ENCODE measurements at places on chromosomes 5 and 9. TPM values are rescaled to one million over a fixed set of nuclear protein-coding genes. Genes with fewer than 3 reads are reported as not detected.
A peak's percentile ranks its signal among the peaks of the same experiment; 100 is the strongest.

DNA sequence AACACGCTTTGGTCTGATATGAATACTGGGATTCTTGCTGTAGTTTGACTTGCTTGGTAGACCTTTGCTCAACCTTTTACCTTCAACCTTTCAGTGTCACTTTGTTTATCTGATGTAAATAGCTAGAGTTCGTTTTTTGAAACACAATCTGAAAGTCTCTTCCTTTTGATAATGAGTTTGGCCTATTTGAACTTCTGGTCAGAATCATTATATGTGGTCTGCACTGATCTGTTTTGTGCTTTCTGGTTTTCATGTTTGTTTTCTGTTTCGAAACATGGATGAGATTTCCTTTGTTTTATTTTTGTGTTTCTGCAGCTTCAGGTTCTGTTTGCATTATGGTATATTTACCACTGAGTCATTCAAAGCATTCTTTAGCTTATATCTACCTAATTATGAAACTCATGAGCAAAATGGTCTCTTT is 217.5 kb downstream of the GABBR2 start:
- no peak for DNase-seq

ENG gene
- total RNA-seq: 4.2 TPM

GRCh38 chr5:125276096-125276495 is 529.7 kb upstream of the ZNF608 start:
- DNase-seq: no peak

GRCh38 chr9:93052791-93053540 is 5.5 kb upstream of the SUSD3 start:
- DNase-seq: peak; percentile 61

- no peak for DNase-seq
Measured at GRCh38 chr9:128006332-128006996, 25.7 kb upstream of the EEIG1 start.

GRCh38 chr5:38207343-38207742 is 51.0 kb upstream of the EGFLAM start:
- DNase-seq: no peak

DNA sequence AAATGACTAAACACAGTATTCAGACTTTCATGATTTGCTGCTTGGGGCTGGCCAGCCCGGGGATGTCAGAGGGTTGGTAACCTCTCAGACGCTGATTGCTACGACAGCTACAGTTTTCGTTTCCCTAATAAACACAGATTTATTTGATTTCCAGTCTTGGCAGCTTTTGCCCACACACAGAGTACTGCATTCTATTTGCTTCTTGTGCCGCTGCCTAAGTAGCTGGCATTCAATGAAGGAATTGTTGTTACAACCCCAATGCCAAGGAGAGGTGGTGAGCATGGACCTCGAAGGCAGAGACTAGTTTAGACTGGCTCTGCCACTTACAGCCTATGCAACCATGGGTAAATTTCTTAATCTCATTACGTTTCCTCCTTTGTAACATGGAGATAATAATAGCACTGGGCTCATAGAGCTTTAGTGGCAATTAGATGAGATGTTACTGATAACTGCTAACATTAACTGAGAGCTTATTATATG is 247.1 kb upstream of the PANK3 start:
- DNase-seq: no peak

SPATA6L gene
- 0.55 TPM for total RNA-seq

SLC6A3 gene
- total RNA-seq: 0.46 TPM

GRCh38 chr5:54607006-54607405 is 89.4 kb downstream of the SNX18 start:
- DNase-seq: no peak

DNA sequence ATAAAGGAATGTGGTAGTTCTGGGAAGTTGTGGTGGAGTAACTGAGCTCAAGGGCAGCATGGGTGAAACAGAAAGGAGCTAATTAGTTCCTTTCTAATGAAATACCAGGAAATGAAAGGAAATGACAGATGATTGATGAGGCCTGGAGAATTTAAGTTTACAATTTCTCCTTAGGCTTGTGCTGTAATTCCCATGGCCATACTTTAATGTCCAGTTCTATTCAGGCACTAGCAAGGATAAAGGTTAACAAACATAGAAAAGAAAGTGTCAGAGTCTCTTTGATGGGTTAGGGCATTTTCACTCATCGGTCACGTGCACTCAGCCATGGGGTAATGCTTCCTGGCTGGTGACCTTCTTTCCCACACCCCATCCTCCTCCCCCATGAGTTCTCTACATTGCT is 70.3 kb downstream of the CTSL start:
- no peak for DNase-seq

ARAP3 gene
- 45.7 TPM for total RNA-seq

SHB gene
- total RNA-seq: 12.6 TPM

OTP gene
- total RNA-seq: not detected

- no peak for DNase-seq
Measured at GRCh38 chr5:169339869-169340268, 38.9 kb upstream of the SLIT3 start.

DNA sequence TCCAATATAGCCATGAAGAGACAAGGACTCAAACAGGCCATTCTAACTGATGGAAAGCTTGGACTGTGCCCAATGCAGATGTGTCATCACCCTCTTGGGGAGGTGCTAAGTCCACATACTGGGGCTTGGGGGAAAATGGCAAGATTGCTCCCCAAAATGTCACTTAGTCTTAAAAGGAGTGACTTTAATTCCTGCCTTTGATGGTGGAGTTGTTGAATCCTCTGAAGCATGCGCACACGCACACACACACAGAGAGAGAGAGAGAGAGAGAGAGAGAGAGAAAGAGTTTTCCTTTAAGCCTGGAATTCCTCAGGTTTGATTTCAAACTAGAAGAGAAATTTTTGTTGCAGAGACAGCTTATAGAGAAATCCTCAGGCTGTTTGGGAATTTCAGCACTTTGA is 161.9 kb upstream of the GAS1 start:
- DNase-seq: no peak

GRCh38 chr5:27158775-27159174 is 120.4 kb upstream of the CDH9 start:
- DNase-seq: no peak

- no peak for DNase-seq
Measured at GRCh38 chr5:33807771-33808170, 84.0 kb downstream of the ADAMTS12 start.

DNA sequence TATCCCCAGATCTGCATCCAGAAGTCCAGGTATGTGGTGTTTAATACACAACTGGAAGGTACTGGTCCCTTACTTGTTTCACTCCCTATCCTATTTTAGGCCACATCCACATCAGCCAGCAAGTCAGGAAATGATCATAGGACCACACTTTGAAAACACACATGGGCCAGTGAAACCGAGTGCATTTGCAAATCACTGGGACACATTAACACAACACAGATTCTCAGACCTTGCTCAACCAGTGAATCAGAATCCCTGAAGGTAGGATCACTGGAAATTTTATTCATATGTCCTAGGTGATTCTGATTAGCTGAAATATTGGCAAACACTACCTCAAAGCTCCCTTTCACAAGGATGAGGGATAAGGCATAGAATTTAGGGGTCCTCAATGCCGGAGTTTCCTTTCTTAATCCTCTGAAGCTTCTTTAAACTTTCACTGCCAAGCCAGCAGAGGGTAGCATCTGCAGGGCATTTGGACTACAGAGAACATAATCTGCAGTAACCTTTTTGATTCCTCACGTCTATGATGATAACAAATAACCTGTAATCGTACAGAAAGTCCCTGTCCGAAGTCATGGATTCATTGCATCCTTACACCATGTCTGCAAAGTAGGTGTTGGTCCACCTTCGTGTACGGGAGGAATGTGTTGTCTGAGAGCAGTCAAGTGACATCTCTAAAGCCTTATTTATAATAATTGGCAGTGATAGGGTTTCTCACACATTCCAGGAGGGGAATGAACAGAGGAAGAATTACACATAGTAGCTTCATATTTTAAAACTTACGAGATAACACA is 11.0 kb upstream of the ABLIM3 start:
- no peak for DNase-seq

GRCh38 chr9:38358390-38359296 is 33.9 kb upstream of the ALDH1B1 start:
- no peak for DNase-seq

DNA sequence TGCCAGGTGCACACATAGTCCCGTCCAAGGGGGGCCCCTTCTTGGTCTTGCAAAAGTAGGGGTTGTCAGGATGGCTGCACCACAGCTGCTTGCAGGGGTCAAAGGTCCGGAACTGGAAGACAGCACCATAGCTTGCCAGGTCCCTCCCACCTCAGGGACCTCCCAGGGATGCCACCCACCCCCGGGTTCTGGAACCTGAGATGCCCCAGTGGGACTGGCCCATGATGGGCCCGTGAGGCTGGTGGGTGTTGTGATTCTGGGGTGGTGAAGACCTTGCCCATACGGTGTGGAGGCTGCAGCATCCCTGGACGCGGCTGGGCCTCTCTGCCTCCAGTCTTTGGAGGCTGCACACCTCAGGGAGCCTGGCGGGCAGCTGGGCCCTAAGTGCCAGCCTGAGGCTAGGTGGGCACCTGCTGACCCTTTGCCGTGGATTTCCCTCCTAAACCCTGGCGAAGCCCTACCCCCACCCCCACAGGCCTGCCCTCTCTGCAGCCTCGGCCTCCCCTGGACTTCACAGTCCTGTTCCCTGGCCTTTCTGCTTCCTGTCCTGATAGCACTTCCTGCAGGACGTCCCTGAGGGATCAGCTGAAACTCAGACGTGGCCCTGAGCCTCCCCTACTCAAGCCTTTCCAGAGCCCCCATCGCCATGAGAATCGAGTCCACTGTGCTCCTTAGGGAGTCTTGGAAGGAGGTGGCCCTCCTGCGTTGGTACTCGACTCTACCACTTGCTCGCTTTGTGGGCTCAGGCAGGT is 92.1 kb downstream of the ZNF354C start:
- DNase-seq: no peak

DNA sequence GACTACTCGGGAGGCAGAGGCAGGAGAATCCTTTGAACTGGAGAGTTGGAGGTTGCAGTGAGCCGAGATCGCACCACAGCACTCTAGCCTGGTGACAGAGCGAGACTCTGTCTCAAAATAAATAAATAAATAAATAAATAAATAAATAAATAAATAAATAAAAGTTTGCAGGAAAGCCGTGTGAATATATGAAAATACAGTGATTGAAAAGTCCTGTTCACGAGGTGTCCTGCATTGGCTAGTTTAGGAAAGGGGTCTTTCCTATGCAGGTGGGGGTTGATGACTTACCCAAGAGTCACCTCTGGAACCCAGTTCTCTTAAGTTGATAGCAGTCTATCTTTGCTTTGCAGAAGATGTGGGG is 7.3 kb downstream of the TENT4A start:
- DNase-seq: no peak

- no peak for DNase-seq
Measured at GRCh38 chr5:175711031-175711430, 53.2 kb downstream of the HRH2 start.

MFAP3 gene
- total RNA-seq: 27.0 TPM

DNA sequence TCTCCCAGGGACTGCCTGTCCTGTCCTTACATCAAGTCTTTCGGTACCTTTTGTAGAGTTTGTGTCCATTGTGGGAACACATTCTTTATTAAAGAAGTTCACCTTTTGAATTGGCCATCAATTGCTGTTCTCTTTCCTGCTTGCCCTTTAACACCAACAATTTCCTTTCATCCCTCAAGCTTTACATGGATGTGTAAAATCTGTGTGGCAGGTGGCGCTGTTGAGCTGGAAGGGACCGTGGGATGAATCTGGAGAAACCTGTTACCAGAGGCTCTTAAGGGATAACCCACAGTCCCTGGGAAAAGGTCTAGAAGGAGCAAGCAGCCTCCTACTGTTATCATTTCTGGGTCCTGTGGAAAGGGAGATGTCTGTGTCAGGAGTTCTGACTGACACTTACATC is 7.9 kb upstream of the ZFP62 start:
- DNase-seq: peak; percentile 93

DNA sequence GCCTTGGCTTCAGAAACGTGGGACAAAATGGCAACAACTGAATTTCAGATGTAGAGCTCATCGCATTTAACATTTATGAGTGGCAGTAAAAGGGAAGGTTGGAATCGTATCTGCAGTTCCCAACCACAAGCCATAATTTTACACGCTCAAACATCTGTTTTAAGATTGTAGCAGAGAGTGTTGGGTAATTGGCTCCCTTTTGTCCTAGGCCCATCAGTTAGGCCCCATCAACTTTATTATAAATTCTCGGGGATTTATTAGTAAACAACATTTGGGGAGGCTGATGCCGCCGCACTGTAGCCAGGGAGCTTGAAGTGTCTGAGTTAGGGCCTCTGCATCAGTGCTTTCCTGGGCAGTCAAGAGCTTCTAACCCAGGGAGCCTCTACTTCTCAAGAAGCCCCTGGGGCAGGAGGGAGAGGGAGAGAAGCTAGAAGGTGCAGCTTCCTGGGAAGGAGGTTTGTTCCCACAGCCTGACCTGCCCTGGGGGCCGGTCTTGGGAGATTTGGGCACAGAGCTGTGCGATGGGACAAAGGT is 66.2 kb downstream of the HSPA4 start:
- no peak for DNase-seq

OMD gene
- total RNA-seq: not detected

ITK gene
- total RNA-seq: not detected

DNA sequence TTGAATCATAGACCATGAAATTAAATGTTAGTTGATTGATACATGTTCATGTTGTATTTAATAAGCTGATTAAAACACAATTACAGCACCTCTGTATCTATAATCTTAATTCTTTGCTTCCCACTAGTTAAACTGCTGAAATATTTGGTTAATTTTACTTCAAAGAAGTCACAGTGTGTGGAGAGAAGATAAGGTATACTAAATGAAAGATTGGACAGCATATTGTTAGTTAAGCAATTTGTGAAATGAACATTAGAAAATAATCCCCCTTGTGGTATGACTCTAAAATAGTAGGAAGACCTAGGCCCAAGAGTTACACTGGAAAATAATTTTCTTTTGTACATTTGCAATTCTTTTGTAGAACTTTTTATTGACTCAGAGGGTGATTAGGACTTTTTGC is 30.3 kb downstream of the MAN2A1 start:
- DNase-seq: no peak

DNA sequence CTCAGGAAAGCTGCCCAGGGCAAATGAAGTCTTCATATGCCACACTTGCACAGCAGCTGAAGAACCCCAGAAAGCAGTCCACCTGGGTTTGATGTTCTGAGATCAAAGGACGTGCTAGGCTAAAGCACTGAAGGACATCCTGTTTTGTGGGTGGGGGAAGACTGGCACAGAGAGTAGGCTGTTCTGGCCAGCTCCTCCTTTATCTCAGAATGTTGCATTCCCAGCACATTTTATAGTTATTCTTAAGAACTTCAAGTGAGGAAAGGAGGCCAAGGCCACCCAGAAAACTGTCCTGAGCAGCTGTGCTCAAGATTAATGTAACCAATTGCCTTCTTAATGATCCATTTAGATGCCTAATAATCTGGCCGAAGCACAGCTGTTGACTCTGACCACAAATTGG is 10.9 kb downstream of the SHOC1 start:
- no peak for DNase-seq

- DNase-seq: no peak
Measured at GRCh38 chr5:168308976-168309598, 17.6 kb downstream of the WWC1 start.

GRCh38 chr5:144531188-144531587 is 360.5 kb downstream of the KCTD16 start:
- no peak for DNase-seq

TUSC1 gene
- 4.3 TPM for total RNA-seq
